ENCODE measurements at places on chromosomes 4 and X.

DNA sequence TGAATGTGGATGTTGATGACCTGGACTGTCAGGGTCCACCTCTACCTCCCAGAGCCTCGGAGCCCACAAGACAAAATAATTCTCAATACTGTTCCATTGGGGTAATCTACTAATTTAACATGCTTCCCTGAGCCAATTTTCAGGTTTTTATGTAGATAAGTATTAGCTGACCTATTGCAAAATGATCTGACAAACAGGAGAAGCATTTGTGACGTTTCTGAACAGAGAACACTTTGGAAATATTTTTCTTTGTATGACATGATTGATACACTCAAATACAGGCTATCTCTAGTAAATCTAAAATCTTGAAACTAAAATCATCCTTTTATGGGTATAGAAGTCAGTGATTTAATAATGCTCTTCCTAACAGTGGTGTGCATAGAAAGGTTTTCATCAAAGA is 716.6 kb downstream of the KLHL13 start:
- DNase-seq: no peak

- no peak for DNase-seq
Measured at GRCh38 chr4:77600521-77601451, 4.8 kb upstream of the CXCL13 start.

DNA sequence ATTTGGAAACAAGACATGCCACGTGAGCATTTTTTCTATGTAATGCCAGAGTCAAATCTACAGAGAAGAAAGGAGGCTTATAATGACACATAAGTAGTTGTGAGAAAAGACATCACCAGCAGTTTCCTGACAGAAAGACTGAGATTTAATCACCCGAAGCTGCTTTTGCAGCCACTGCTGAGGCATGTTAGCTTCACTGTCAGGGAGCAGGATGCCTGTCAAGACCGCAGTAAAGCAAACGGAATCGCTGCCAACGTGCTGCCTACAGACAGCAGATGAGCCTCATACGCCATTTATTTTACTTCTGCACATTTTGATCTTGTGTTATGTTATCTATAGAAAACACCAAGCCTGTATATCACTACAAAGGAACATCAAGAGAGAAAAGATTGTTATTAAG is 68.7 kb upstream of the NDST3 start:
- DNase-seq: no peak

DNA sequence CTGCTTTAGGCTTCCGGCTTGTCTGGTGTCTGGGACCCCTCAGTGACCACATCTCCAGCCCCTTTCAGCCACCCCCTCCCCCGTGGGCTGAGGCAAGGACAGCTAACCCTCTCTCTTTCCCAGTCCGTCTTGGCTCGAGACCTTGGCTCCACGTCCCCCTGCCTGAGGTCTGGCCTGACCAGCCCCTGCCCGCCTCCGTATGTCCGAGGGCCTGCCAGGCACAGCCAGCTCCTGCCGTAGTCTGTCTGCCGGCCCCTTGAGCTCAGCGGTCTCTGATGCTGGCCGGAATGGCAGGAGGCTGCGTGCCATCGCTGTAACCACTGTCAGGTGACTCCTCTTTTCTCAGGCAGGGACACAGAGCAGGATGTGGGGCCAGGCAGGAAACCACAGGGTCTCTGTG is 73.3 kb upstream of the LRPAP1 start:
- DNase-seq: no peak

DNA sequence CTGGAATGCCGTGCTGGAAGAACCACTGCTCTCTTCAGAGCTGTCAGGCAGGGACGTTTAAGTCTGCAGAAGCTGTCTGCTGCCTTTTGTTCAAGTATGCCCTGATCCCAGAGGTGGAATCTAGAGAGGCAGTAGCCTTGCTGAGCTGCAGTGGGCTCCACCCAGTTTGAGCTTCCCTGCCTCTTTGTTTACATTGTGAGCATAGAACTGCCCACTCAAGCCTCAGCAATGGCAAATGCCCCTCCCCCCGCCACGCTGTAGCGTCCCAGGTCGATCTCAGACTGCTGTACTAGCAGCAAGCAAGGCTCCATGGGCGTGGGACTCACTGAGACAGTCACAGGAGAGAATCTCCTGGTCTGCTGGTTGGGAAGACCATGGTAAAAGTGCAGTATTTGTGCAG is 34.8 kb upstream of the MUC7 start:
- DNase-seq: no peak

DNA sequence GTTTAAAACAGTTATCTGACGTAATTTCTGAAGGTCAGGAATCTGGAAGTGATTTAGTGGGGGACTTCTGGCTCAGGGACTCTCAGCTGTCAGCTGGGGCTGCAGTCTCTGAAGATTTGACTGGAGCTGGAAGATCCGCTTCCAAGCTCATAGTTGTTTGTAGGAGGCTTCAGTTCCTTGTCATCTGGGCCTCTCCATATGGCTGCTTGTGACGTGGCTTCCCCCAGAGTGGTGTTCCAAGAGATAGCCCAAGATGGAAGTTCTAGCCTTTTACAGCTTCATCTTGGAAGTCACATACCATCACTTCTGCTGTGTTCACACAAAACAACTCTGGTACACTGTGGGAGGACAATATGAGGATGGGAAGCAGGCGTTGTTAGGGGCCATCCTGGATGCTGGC is 2.1 kb downstream of the MPC1L start:
- DNase-seq: no peak

GRCh38 chr4:127335073-127335620 is 297.6 kb upstream of the INTU start:
- no peak for DNase-seq

DNA sequence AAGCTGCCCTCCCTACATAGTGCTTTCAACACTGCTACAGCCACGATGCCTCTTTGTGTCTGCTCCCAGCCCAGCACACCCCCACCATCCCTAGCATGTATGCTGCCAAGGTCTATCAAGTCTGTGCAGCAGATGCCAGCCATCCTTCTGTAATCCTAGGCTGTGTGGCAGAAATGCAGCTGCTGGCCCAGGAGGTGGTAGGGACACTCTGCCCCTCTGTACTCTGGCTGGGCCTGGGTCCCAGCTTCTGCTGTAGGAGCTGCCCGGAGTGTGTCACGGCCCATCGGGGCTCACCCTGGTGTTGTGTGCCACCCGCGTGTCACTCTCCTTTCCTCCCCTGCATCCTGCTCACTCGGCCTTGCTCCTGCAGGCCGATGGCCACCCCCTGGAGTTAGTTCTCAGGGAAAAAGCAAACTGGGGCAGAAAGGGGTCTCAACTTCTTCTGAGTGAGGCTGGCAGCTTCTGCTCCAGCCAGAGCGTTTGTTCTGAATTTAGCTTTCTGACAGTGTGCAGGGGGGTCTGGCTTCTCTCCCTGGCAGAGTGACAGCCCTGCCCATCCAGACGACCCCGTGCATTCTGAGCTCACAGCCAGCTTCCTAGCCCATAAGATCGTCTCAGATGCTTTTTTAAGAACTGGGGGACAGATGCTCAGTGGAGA is 22.7 kb downstream of the PSAPL1 start:
- no peak for DNase-seq

DNA sequence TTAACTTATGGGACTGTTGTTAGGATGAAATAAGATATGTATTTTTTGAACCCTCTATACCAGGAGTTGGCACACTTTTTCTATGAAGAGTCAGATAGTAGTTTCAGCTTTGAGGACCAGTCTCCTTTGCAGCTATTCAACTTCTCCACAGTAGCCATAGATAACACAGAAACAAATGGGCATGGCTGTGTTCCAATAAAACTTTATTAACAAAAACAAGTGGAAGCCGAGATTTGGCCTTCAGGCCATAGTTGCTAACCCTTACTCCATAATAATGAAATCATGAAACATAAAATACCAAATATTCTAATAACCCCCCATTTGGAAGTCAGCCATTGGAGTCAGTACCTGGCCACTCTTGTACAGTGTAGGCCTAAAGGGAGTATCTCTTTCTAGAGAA is 30.6 kb downstream of the ARX start:
- no peak for DNase-seq

DNA sequence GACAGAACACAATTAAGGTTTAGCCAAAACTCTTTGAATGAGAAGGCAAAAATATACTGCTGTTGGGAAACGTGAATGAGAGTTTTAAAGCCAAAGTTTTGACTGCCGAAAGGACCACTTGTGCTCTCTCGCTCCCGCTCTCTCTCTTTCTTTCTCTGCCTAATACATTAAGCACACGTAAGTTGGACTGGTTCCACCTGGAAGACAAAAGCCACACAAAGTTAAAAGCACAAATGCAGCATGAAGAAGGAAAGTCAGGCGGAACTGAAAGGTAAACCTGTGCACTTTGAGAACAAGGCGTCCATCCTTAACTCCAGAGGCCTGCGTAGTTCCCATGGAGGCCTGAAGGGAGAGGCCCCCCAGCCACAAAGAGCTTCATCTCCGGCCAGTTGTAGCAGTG is 1.9 kb downstream of the DCAF12L2 start:
- no peak for DNase-seq

DNA sequence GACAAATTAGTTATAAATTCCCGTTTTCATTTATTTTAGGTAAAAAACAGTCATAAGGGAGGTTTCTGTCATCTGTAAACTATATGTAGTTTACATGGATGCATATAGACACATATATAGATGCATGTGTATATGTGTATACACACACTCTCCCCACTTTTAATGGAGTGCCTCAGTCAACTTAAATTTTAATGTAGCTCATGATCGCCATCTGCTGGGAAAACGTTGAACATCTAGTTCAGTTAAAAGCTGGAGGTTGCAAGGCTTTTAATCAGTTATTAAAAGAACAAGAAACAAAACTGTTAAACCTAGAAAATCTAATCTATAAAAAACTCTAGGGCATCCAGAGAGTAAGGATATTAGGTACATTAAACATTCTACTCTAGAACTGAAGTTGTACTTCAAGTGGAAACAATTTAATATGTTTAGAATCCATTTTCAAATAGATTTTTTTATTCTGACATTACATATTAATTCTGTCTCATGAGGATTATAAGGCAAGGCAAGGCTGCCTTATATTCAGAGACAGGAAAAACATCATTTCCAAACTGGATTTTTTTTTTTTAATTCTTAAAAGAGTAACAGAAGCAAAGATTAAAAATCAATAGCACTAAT is 122.6 kb downstream of the SHISA3 start:
- peak; percentile 9 for DNase-seq

DNA sequence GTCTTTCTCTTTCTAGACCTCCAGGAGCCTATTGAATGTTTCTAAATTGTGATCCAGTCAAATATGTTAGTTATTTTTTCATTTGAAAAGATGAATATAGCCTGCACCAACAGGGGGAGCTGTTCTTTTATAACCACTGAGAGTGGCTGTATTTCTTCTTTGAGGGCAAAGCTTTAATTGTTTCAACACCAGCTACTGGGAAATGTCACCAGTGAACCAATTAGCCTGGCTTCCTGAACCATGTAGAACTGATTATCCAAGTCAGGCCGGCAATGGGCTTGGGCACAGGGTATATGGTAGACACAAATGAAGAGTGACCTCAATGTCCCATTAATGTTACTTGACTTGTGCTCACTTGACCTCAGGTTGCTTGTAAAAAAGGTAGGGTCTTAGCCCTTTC is 4.8 kb upstream of the DAPP1 start:
- no peak for DNase-seq

- DNase-seq: no peak
Measured at GRCh38 chrX:75276666-75277065, 2.8 kb downstream of the UPRT start.

GRCh38 chr4:108829966-108830492 is 67.2 kb upstream of the ETNPPL start:
- no peak for DNase-seq

GRCh38 chrX:111555406-111555958 is 44.0 kb downstream of the SERTM2 start:
- DNase-seq: no peak

- DNase-seq: no peak
Measured at GRCh38 chrX:54825716-54826438, 18.3 kb downstream of the MAGED2 start.

DNA sequence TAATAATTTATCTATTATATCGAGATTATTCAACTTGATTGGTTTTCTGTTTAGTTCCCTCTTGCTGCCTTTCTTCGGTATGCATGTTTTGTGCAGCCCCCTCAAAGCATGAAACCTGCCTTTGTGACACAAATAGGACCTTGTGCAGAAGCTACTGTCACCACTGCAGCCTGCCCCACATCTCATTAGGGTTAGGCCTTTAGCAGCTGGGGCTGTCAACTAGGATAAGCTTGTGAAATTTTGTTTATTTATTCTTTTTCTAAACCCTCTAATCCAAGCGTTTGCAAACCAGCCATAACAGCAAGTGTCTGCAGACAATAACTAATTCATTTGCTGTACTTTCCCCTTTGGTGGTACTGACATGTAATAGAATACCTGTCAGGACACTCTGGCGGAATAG is 258.9 kb downstream of the RCHY1 start:
- DNase-seq: no peak

- DNase-seq: no peak
Measured at GRCh38 chrX:108064001-108064400, 19.1 kb downstream of the VSIG1 start.

GRCh38 chr4:80054375-80054774 is 18.7 kb downstream of the ANTXR2 start:
- no peak for DNase-seq

GRCh38 chrX:20139966-20140365 is 1.7 kb downstream of the EIF1AX start:
- no peak for DNase-seq

DNA sequence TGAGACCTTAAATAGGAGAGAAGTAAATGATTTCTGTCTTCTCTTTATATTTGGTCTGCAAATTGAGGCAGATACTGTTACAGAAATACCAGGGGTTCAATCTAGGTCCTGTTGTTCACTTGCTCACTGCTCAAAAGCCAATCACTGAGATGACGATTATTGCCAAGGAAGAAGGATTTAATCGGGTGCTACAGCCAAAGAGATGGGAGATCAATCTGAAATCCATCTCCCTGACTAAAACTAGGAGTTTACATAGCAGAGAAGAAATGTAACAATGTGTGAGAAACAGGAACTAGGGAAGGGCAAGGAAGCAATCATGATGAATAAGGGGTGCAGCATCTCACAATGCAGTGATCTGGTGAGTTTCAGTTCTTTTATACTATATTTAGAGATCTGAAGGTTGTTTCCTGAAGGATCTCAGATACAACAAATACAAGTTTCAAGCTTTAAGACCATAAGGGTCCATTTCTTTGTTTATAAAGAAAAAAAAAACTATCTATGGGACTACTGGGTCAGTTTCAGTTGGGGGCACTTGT is 117.9 kb upstream of the FAM9B start:
- no peak for DNase-seq

GRCh38 chr4:35734381-35735098 is 509.8 kb downstream of the ARAP2 start:
- no peak for DNase-seq

- no peak for DNase-seq
Measured at GRCh38 chrX:12330841-12331240, 192.6 kb downstream of the FRMPD4 start.
